ENCODE measurements at places on chromosomes 3 and 15.

GRCh38 chr3:143137435-143138036 lies 18.0 kb downstream of the CHST2 start:
- H3K36me3 ChIP-seq, result no peaks in the 10 kb centered on the region
- DNase-seq, result no peak
- no peaks in the 10 kb centered on the region for H3K4me1 ChIP-seq
- no peaks in the 10 kb centered on the region for H3K27me3 ChIP-seq
- H3K4me3 ChIP-seq, result no peak overlapping the region

DNA sequence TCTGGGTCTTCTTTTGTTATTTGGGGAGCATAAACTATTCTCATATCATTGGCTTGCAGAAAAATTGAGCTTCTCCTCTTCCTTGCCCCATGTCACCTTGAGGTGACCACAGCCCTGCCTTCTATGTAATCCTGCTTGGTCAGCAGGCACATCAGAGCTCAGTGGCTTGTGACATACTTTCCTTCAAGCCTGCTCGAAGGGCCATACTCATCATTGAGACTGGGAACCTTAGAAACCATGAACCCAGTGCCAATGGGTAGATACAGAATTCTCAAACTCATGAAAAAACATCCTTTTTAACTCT lies 3.7 kb upstream of the CCR2 start:
- H3K36me3 ChIP-seq, result no peaks in the 10 kb centered on the region
- H3K27me3 ChIP-seq, result no peaks in the 10 kb centered on the region
- no peak overlapping the region for H3K4me3 ChIP-seq
- DNase-seq, result no peak
- H3K27ac ChIP-seq, result peak overlapping the region; percentile 28
- peaks cover 41% of the 10 kb centered on the region for H3K4me1 ChIP-seq

GRCh38 chr15:33440900-33441299 lies 130.1 kb downstream of the RYR3 start:
- H3K36me3 ChIP-seq, result no peaks in the 10 kb centered on the region
- no peaks in the 10 kb centered on the region for H3K27me3 ChIP-seq
- H3K27ac ChIP-seq, result no peak overlapping the region
- no peaks in the 10 kb centered on the region for H3K4me1 ChIP-seq

DNA sequence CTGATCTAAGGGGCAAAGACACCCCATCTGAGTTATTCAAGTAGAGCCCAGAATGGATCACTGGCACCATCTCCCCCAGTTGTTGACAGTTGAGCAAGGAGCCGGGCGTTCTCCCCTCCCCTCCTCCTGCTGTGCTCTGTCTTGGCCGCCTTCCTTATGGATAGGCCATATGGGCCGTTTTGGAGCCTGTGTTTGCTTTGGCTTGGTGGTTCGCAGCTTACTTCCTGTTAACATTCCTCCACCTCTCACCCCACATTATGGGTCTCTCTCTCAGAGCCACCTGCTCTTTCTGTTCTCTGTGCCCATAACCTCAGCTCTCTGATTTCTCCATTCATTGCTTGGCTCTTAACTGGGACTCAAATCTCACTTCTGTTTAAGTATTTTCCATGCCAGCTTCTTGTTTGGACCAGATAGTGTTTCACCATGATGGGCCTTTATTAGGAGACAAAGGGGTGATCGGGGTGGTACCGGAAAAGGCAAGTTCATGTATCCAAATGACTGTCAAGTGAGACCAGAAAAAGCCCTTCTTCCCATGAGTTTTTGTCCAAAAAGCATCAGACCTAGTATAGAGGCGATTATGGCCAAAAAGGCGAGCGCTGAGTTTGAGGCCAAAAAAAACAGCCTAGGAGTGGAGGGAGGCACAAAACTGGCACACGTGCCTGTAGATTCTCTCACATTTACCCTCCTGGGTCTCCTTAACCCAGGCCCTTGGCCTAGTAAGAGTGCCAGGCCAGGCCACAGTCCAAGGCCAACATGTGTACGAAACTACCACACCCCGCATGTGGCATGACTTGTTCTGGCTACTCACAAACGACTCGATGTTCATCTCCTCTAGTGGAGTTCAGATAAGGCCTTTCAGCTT lies 62.6 kb downstream of the DUT start:
- H3K27me3 ChIP-seq, result no peaks in the 10 kb centered on the region
- H3K4me1 ChIP-seq, result no peaks in the 10 kb centered on the region
- no peak for DNase-seq
- H3K36me3 ChIP-seq, result no peaks in the 10 kb centered on the region

GRCh38 chr15:58433597-58434333 lies 2.0 kb downstream of the LIPC start:
- H3K4me1 ChIP-seq, result no peaks in the 10 kb centered on the region
- no peak overlapping the region for H3K27ac ChIP-seq
- no peaks in the 10 kb centered on the region for H3K36me3 ChIP-seq
- no peak for DNase-seq
- H3K27me3 ChIP-seq, result no peaks in the 10 kb centered on the region
